Activated naive CD4-positive, alpha-beta T cell treated with anti-CD3 and anti-CD28 coated beads, Interleukin-2, amount 50 U/mL, for 72 hours (primary cell): ENCODE measurements at places on chromosomes 7 and 10. TPM values are rescaled to one million over a fixed set of nuclear protein-coding genes. Genes with fewer than 3 reads are reported as not detected.

- no peak for DNase-seq
These were observed 1.7 kb downstream of the NCAPG2 start for GRCh38 chr7:158702944-158703343.

The GBF1 gene
- 32.1 TPM for total RNA-seq

The PAPSS2 gene
- 1.5 TPM for total RNA-seq

The ADAM22 gene
- total RNA-seq: 0.27 TPM

DNA sequence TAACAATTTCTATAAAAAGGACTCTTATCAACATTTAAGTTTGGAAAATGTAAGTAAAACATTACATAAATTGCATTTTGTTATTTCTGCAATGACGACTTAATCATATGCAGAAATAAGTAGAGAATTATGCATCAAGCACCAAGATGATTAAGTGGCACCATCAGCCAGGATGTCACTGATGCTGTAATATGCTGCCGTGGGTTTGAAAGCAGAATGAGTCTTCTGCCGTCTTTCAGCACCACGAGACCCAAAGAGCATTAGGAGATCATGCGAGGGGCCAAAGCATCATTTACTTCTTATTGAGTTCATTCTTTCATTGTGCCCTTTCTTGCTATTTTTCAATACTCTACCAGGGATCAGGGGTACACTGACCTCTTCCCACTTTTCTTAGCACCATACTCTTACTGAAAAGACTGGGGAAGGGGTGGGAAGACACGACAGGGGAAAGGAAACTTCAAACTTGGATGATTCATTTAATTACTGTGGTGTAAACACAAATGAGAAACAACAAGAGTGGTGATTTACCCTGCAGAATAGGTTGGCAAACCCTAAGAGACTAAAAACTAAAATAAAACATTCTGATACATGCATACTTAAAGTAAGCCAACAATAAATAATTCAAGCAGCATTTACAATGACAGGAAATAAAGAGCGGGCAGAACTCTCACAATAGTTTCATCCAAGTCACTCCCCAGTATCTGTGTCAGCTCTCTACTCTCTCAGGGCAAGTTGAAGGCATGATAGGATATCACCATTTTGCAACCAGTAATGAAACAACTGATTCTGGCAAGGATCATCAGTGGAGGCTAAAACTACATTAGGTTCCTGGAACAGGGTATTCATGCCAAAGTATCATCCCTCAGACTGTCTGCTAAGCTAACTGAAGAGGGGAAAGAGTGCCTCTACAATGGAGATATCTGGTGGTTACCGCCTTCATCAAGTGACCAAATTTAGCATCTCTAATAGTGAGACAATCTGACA is 70.8 kb downstream of the CUL2 start:
- DNase-seq: no peak

The SSBP1 gene
- 221 TPM for total RNA-seq

DNA sequence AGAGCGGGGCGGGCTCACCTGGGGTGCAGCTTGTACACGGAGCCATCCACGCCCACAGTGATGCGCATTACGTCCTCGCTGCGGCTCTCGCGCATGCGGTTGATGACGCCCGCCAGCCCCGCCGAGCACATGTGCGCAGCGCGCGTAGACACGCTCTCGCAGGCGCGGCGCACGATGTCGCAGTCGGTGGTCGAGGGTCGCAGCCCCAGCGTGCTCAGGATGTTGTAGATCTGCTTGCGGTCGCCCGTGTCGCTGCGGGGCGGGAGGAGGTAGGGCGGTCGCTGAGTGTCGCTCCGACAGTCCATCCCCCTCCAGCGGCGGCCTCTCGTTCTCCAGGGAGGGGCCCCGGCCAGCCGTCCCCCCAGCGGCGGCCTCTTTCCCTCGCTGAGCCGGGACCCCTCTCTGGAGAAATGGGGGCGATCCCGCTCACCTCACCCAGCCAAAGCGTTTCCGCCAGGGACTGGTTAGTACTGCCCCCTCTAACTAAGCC is 4.4 kb upstream of the MYL7 start:
- peak; percentile 23 for DNase-seq

DNA sequence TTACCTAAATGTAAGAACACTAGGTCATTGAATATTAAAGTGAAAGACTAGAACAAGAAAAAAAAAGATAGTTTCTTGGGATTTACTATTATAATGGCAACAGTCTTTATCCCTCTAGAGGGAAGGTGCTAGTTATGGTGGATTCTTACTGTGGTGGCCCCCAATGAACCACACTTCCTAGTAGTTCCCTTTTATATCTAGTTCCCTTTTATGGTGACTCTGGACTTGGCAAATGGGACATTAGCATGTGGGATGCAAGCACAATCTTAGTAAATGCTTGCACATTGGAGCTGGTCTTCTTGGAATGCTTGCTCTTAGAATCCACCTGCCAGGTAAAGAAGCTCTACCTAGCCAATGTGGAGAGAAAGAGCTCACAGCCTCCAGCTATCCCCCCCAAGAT is 430.2 kb downstream of the LRMDA start:
- no peak for DNase-seq

DNA sequence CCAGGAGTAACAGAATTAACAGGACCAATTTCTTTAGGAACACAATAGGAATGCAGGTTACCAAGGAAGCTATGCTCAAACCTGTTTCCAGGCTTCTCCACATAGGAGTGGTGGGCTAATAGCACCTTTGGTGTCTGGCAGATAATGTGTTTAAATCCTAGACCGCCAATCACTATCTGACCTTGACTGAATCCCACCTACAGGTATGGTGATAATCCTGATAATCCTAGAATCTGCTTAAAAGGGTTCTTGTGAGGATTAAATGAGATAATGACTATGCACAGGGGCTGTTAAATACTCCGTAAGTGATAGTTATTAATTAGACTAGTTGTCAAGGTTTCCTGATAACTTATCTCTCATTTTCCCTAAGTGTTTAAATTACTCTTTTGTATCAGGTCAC is 81.2 kb downstream of the EPC1 start:
- DNase-seq: no peak

- DNase-seq: no peak
These were observed 18.1 kb downstream of the CFAP46 start for GRCh38 chr10:132924046-132924952.

DNA sequence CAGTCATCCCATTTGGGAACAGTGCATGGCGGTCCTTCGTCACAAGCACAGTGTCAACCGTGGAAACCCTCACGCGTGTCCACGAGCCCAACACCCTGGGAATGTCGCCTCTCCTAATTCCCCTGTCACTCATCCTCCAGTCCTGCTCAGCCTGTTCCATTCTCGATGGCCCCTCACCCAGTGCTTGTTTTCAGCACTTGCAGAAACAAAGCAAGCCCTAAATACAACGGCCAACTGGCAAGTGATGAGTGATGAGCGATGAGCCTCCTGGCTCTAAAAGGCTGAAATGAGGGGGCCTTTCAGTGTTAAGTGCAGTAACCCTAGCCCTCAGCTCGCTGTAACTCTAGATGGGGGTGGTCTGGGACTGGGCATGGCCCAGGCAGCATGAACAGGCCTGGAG is 22.6 kb downstream of the NKX2-3 start:
- no peak for DNase-seq

- DNase-seq: no peak
These were observed 37.6 kb downstream of the MYL10 start for GRCh38 chr7:101591504-101591903.

- DNase-seq: no peak
These were observed 33.5 kb downstream of the ASZ1 start for GRCh38 chr7:117393781-117394180.

GRCh38 chr7:133303931-133304330 is 51.1 kb downstream of the EXOC4 start:
- DNase-seq: no peak

GRCh38 chr10:97584060-97584797 is at the start of gene HOGA1:
Gene HOGA1 (plus strand): TSS chr10:97584389. CDS start chr10:97584704, 315 bp downstream.
- no peak for DNase-seq

- no peak for DNase-seq
These were observed 932.9 kb downstream of the XPNPEP1 start for GRCh38 chr10:108990441-108990840.

DNA sequence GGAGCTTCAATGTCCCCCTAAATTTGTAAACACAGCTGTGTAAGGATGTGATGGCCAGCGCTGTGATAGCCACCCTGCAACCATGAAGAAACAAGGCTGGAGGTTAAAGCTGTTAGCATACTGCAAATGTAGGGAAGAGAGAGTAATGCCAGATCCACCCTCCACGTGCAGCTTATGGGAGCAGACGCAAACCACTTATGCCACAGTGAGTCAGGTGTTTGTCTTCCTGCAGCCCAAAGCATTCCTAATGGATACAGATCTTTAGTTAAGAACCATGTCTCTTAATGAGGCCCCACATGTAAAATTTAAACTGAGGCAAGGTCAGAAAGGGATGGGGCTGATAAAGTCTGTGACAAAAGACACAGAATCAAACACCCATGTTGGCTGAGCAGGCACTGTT is 13.6 kb upstream of the MYL7 start:
- DNase-seq: no peak

The ANKRD61 gene
- 0.33 TPM for total RNA-seq

The INA gene
- 0.27 TPM for total RNA-seq

The H2BK1 gene
- 1.2 TPM for total RNA-seq

The COA1 gene
- 31.9 TPM for total RNA-seq

The JAKMIP3 gene
- total RNA-seq: 1.6 TPM

The CFAP69 gene
- total RNA-seq: 0.39 TPM

GRCh38 chr10:102299873-102300272 is 54.5 kb downstream of the GBF1 start:
- no peak for DNase-seq
